ENCODE measurements at places on chromosomes 2 and 18.

DNA sequence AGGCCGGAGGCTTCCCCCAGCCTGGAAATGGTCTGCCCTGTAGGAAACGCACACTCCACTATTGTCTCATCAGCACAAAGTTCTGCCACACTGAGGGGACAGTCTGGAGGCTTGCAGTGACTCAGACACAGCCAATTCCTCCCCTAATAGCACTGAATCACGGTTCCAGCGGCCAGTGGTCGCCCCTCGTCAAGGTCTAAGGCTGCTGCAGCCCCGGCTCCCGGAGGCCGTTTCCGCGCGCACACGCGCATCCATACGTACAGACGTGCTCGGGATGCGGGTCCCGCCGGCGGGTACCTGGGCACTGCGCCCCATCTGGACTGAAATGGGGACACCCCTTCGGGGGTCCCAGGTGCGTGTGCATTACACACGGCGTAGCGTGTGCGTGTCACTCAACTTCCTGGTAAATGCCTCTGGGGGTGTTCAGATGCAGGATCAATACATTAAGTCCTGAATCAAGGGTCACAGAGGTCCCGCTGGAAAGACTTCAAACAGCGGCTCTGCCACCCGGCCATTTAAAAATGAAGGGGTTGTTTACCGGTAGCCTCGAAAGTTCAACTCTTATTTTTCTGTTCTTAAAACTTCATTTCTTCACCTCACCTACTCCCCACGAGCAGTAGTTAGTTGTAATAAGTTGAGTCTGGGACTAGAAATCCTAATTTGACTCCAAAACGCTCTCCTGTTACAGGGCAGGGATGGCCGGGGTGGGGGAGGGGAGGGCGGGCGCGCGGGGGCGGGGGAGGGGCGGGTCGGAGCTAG, 572 bp upstream of the ZNF516 start:
- peak; percentile 44 for DNase-seq

DNA sequence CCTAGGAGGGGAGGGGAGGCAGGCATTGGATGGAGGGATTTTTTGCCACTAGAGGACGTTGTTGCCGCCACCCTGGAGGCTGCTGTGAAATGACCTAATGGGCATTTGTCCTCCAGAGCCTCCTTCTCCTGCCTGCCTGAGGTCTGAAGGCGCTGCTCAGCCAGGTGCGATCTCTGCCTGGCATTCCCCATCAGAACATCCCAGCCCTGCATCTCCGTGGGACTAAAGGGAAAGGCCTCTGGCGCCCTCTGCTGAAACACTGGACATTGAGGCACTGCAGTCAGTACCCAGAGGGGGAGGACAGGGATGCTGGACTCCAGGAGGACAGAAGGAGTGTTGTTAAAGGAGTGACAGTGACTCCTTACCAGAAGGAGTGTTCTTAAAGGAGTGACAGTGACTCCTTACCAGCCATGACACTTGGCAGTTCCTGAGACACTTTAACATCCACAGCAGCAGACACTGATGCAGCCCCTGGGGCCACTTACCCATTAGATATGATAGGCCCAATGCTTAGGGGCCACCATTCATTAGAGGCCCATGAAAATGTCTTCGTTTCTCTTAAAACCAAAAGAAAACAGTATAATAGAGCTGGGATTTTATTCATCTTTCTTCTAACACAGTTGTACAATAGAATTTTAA, 17.0 kb downstream of the THNSL2 start:
- peak; percentile 58 for DNase-seq

GRCh38 chr18:48541026-48541746, 2.4 kb downstream of the CTIF start:
- DNase-seq, result peak; percentile 52

DNA sequence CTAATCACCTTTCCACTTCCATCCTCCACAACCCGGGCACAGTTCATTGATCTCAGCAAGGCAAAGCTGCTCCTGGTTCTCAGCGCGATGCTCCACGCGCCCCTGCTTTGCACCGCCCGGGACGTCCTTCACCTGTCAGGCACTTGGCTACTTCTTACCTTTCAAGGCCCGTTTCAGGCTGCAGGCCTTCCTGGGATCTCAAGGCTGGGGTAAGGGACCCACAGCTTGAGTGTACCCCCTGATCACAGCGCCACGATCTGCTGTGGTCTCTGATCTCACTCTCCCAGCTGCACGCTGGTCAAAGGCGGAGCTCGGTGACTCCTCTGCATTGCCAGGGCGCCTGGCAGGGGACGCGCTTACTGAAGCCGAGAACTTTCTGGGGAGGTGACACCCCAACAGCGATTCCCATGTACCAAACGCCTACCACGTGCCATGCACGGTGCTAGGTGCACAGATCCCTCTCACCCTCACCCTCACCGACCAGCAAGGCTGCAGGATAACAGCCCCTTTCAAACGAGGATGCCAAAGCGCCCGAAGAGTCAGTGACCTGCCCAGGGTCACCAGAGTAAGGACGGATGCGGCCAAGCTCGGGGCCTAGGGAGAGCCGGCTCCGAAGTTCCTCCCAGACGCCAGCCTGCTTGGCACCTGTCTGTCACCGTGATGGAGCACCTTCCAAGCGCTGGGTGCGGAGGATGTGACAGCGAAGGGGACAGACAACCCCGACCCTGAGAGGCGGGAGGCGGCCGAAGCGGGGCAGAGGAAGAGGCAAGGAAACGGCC, 818 bp downstream of the ITGB1BP1 start:
- DNase-seq, result no peak

GRCh38 chr18:24876266-24876665, 415.8 kb downstream of the HRH4 start:
- no peak for DNase-seq

DNA sequence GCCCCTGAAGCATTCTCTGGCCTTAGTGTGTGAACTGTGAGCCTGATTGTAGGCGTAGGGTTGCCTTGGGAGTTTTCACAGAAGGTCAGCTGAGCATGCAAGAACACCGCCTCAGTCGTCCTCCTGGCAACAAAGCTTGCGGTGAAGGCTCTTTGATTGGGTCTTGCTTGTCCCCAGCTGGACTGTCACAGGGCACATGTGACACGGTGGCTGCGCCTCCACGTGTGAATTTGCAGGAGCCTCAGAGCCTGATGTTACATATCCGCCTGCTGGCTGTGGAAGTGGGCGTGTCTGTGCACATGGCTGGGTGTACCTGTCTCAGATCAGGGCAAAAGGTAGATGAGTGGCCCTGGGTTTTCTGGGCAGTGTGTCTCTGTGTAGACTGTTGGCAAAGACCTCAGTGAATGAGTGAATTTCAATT, 228.7 kb downstream of the HAUS1 start:
- no peak for DNase-seq

DNA sequence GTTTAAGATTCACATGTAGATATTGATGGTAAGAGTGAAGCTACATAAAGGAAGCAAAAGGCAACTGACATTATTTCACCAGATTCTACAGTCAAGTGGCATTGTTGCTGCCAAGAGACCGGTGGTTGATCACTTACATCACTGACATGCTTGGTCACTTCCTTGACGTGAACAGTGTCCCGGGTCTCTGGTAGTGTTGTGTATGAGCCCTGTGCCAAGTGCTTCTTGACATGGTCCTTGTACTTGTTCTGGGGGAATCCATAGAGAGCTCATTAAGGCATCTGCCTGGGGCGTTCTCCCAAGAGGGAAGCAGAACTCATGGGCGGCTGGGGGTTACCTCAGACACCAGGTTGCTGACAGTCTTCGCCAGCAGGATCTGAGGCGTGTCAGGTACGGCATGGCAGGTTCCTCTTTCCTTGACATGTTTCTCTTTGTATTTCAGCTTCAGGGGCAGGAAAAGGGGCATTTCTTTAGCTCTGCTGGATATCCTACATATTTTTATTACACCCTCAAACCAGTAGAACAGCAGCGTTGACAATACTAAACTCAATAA, 116.2 kb downstream of the RIF1 start:
- no peak for DNase-seq

- no peak for DNase-seq
These were observed 27.0 kb downstream of the MFSD6 start for GRCh38 chr2:190435031-190435670.

GRCh38 chr18:36211612-36212065, 24.3 kb downstream of the MOCOS start:
- DNase-seq, result no peak

DNA sequence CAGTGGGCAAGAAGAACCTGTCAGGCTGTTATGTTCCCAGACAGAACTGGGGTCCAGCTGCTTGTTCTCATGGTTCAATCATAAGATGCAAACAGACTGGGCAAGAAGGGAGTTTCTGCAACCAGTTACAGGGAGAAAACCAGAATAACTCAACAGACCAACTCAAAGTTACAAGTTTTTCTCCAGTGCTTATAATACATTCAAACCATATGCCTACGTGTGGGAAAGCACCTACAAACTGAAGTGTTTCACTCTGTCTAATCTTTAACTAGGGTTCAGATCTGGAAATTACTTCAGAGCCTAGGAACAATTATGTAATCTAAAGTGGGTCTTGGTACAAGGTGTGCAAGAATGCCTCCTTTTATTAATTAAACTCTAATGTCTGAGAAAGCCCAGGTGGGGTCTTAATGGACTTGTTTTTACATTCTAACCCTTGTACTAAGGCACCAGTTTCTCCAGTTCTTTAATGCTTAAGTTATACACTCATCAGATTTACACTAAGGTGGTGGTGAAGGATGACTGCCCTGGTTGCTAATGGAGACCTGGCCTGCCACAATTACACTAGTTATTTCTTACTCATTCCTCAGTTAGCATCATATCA, 951.9 kb downstream of the TSN start:
- DNase-seq, result no peak

DNA sequence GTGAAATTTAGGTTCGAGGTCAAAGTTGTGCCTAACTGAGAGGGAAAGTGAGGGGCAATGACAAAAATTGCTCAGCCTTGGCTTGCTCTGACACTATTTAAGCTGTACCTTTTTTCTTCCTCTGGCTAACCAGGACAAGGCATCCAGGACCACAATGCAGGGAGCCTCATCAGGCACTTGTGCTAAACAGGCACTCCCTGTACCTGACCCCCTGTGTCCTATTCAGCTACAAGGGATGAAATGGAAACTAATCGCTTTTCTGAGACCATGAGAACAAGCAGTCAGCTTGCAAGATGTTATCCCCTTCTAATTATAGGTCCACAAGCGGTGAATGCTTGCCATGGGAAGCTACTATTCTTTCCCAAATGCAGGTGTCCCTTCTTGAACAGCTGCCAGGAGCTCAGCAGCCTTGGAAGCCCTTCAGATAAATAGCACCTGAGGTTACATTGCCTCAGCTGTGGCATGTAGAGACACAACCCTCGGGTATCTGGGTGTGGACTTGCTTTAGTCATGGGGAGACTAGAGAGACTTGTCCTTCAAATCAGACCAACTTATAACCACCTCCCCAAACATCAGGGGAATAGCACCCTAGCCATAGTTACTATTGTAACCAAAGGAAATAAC, 19.1 kb upstream of the ITGA6 start:
- no peak for DNase-seq

- DNase-seq, result no peak
These were observed at the start of gene MPP4 for GRCh38 chr2:201698588-201699226. Gene MPP4, minus strand, starts transcription at chr2:201698644. Its CDS starts 4,690 bp downstream, at chr2:201693954.

DNA sequence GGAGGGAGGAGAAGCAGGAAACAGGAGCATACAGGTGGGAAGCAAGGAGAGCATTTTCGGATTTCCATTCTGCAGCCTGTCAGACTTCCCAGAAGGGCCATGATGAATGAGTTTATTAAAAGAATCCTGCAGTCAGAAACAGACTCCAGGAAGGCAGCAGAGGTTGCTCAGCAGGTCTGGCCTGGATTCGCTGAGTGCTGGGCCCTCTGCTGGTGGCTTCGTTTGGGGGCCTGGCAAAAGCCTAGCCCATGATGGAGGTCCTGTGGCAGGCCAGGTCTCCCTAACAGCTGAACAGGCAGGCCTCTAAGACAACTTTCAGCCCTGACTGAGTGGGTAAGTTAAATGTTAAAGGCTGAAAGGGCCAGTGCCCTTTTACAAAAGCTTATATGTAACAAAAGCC, 108.2 kb upstream of the CAPN13 start:
- DNase-seq, result peak; percentile 9

- no peak for DNase-seq
These were observed 1.0 kb downstream of the ZNF532 start for GRCh38 chr18:58865701-58866065.

- DNase-seq, result no peak
These were observed 110.2 kb downstream of the MDH1 start for GRCh38 chr2:63698786-63699548.

DNA sequence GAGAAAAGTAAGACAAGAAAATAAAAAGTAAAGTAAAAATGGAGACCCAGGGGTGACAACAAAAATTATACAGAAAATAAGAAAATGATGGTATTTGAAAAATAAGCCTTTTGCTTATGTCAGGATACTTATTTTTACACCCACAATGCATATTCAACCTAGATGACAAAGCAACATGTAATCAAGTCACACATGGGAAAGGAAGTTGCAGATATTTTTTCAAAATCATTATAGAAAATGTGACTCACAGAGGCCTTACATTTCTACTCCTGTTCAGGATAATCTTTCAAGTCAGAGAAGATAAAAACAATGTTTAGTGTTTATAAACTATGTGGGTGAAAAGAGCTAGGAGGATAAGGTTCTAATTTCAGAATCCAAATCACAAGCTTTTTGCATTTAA, 275.3 kb upstream of the UBE2E3 start:
- no peak for DNase-seq

DNA sequence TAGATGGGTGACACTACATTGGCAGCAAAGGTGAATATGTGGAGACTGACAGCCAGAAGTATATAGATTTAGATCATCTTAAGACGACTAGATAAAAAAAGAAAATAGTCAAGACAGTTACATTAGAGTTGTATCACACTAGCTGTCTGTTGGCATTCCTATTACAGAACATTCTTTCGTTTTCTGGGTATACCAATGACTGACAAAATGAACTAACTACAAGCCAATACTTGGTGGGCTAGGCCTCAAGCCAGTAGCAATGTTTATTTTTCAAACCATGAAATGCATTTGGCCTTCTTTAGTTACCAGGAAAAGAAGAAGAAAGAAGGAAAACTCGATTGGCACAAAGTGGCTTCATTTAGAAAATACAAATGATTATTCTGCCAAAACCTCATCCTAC, 944.9 kb upstream of the ZEB2 start:
- DNase-seq, result no peak

DNA sequence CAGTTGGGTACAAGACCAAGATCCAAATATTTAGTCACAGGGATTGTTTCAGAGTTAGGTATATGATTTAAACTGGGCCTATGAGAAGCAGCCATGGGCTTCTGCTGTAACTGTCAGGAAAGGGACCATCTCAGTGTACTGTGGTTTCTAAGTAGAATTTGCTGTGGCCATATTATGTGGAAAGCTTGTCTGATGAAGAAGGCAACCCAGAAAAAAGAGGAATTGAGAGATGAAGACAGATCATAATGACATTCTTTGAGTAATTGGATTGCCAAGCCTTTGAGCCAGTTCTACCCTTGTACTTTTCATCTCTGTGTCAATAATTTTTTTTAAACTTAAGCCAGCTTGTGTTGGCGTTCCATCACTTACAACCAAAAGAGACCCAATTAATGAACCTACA, 259.6 kb downstream of the NUP35 start:
- no peak for DNase-seq

- DNase-seq, result no peak
These were observed 37.5 kb downstream of the ANO7 start for GRCh38 chr2:241225983-241226382.
